ENCODE measurements at places on chromosomes 2 and 18.

GRCh38 chr2:176851200-176851888 lies 361.2 kb upstream of the HNRNPA3 start:
- DNase-seq: no peak

GRCh38 chr2:128726911-128727310 lies 408.2 kb upstream of the HS6ST1 start:
- DNase-seq: no peak

- peak; percentile 93 for DNase-seq
These were observed 187.4 kb downstream of the ZEB2 start for GRCh38 chr2:144332356-144333142.

DNA sequence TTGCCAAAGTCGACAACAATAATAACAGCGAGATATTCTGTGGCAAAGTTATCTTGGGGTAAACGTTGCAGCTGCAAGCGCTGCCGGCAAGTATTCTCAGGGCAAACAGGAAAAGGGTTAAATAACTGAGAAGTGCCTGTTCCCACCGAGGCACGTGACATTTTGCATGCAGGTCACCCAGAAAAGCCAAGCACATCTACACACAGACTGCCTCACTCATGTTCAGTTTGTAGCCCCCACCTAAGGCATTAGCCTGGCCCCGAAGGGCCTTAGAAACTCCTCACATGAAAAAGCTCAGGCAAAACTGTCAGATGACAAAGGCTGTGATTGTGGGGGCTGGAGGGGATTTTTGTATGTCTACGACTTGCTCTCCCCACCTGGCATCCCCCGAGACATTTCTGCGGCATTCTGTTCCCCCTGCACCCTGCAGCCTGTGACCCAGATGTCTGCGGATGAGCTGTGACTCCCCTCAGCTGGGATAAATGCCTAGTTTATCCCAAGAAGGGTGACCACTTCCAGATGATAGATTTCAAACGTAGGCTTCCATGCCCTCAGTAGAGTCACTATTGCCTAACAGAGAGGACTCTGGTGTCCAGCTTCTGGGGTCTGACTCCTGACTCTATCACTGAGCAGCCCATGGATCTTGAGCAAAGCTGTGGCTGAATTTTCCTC lies 215.2 kb upstream of the SIX2 start:
- no peak for DNase-seq

DNA sequence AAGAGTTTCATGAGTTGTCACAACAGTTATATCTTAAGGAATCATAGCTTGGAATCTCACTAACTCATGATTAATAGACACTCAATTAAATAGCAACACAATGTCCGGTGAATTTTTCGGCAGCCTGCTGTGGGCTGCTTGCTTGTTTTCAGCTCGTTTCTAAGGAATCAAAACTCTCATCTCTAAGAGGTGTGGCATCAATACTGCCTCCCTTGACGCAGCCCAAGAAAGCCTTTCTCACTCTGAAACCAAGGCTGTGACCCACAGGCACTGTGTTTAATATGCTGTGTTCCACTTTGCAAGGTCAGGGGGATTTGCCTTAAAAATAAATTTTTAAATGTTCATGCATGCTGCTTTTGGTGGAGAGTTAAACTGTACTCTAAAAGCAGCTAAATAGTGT lies 5.4 kb downstream of the DCC start:
- no peak for DNase-seq

DNA sequence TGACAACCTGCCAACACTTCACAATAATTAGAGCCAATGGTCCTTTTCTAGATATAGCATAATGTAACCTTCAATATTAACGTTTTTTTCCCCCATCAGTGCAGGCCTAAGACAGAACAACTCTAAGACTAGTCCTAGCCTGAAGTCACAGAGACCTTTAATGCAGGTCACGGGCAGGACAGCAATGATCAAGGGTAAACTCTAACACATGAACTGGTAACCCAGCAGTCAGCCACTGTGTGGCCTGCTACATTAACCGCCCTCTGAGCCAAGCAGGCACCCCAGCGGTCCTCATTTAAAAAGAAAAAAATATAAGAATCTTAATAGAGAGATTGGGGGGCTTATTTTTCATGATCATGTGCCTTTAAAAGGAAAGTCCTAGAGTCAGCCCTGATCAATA lies 290.6 kb downstream of the AFF3 start:
- no peak for DNase-seq

Data from left ventricle myocardium superior (tissue), 1 donor.